ENCODE measurements at places on chromosomes 3 and 15.

DNA sequence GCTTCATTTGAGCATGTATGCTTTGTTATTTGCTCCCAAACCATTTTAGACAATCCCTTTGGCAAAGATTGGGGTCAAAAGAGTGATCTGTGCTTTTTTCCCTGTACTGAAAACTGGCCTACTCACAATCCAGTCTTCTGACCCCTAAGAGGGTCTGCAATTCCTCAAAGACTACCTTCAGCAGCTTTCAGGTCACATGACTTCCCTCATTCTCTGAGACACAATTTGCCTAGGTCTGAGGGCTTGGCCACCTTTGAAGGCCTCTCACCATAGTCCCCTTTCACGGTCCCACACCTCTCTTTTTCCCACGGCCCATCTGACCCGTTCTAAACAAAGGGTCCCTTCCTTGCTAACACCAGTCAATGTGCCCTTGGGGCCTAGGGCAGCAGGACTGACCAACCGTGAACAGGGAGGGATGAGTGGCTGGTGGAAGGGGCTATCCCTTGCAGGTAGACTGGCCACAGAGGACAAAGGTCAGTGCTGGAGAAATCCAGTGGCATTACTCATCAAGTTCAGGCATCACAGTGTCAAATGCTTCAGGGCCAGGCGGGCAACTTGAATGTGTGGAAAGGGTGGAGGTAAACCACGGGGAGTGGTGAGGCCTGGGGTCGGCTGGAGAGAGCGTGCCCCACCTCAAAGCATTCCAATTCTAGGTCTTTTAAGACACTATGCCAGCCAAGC lies 10.8 kb downstream of the RASL12 start:
- no peak overlapping the region for H3K27ac ChIP-seq
- no peaks in the 10 kb centered on the region for H3K27me3 ChIP-seq
- no peak for DNase-seq
- no peak overlapping the region for H3K4me3 ChIP-seq
- H3K4me1 ChIP-seq = peaks cover 20% of the 10 kb centered on the region

GRCh38 chr3:114664006-114664405 lies 370.2 kb downstream of the TIGIT start:
- no peak overlapping the region for H3K4me3 ChIP-seq
- H3K4me1 ChIP-seq = no peaks in the 10 kb centered on the region
- H3K27me3 ChIP-seq = no peaks in the 10 kb centered on the region

DNA sequence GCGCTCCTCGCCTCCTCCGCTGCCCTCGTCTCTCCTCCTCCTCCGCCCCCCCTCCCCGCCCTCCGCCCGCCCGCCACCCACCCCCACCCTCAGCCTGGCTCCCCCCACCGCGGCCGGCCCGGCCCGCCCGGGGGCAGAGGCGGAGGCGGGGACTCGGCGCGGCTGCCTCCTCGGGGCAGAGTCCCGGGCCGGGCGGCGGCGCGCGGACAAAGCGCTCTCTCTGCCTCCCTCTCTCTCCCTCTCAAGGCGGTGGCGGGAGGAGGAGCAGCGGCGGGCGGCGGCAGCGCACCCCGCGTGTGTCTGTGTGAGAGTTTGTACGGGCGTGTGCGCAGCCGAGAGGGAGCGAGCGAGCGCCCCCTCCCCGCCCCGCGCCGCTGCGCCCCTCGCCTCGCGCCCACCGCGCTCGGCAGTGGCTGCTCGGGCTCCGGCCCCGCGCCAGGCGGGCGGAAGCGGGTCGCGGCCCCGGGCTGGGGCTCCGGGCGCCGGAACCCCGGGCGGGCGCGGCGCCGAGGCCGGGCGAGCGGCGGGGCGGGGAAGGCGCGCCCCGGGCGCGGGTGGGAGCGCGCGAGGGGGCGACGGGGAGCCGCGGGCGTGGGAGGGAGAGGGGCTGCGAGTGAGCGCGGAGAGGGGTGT lies at the start of gene IGF2BP2:
TSS of gene IGF2BP2 (minus strand) at position 37 of the 633 bp plus-strand sequence. CDS start 82 bp downstream, outside the sequence.
- H3K27ac ChIP-seq = peak within 1 kb of the TSS; percentile 74
- H3K4me1 ChIP-seq = peaks cover 7% of the 10 kb centered on the region
- DNase-seq = peak; percentile 49
- H3K27me3 ChIP-seq = peaks cover 33% of the 10 kb centered on the region
- peak within 1 kb of the TSS; percentile 88 for H3K4me3 ChIP-seq

- no peak overlapping the region for H3K27ac ChIP-seq
- no peaks in the 10 kb centered on the region for H3K27me3 ChIP-seq
- H3K4me3 ChIP-seq = no peak overlapping the region
- no peaks in the 10 kb centered on the region for H3K4me1 ChIP-seq
Measured at GRCh38 chr3:59247402-59247841, 197.6 kb upstream of the CFAP20DC start.

DNA sequence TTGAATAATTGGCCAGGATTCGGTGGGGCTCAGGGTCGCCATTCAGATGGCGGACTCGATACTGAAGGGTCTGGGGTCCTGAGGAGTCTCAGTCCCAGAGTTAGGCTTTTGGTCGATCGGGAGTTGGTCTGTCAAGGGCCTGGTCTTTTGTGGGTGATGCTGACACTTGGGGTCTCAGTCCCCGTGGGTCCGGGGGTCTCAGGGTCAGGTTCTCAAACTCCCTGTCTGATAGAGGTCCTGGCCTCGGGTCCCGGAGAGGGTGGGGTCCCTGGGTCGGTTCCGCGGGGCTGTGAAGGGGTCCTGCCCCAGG lies 467 bp downstream of the NCKIPSD start:
- peak overlapping the region; percentile 87 for H3K4me3 ChIP-seq
- DNase-seq = no peak
- peak overlapping the region; percentile 89 for H3K27ac ChIP-seq
- H3K4me1 ChIP-seq = peaks cover 5% of the 10 kb centered on the region
- H3K27me3 ChIP-seq = no peaks in the 10 kb centered on the region
- H3K36me3 ChIP-seq = peaks cover 48% of the 10 kb centered on the region

DNA sequence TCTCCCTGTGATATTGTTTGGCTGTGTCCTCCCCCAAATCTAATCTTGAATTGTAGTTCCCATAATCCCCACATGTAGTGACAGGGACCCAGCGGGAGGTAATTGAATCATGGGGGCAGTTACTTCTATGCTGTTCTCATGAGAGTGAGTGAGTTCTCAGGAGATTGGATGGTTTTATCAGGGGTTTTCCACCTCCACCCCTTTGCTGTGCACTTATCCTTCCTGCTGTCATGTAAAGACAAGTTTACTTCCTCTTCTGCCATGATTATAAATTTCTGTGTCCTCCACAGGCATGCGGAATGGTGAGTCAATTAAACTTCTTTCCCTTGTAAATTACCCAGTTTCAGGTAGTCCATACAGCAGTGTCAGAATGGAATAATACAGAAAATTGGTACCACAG lies 24.7 kb downstream of the TUSC7 start:
- DNase-seq = no peak
- no peak overlapping the region for H3K4me3 ChIP-seq
- H3K27ac ChIP-seq = no peak overlapping the region
- H3K27me3 ChIP-seq = no peaks in the 10 kb centered on the region

Data from thymus (tissue), 14 donors.